ENCODE measurements at places on chromosomes 5 and 9.

GRCh38 chr9:135961811-135962695, 880 bp upstream of the UBAC1 start:
- no peak for DNase-seq

DNA sequence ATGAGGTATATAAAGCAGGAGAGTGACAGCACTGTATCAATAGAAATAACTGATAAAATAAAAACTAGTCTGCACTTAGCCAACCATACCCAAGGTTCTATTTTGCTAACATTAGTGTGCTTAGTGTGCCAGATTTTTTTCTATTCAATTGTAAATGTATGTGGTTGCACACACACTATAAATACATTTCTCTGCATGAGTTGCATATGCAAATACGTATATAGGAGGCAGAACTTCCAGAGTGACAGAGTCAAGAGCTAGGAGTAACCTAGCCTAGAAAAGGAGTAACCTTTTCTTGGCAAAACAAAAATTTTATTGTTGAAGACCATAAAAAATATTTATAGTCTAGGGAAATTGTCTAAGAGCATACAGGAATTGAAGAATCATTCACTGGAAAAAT, 461.6 kb downstream of the GABRG2 start:
- DNase-seq: no peak

DNA sequence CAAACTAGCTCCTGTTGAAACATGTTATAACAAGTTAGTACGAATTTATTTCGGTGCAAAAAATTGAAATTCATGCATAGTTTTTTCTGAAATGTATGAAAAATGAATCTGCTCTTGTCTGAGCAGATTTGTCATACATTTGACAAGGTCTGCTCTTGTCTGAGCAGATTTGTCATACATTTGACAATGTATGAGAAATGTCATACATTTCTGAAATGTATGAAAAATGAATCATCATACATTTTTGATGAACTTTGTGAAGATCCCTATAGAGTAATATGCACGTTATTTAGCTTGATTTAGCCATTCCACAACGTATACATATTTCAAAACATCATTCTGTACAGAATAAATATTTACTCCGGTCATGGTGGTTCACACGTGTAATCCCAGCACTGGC, 85.9 kb upstream of the PARP8 start:
- DNase-seq: no peak

- no peak for DNase-seq
Measured at GRCh38 chr5:18483451-18483850, 849.2 kb downstream of the TAF11L14 start.

DNA sequence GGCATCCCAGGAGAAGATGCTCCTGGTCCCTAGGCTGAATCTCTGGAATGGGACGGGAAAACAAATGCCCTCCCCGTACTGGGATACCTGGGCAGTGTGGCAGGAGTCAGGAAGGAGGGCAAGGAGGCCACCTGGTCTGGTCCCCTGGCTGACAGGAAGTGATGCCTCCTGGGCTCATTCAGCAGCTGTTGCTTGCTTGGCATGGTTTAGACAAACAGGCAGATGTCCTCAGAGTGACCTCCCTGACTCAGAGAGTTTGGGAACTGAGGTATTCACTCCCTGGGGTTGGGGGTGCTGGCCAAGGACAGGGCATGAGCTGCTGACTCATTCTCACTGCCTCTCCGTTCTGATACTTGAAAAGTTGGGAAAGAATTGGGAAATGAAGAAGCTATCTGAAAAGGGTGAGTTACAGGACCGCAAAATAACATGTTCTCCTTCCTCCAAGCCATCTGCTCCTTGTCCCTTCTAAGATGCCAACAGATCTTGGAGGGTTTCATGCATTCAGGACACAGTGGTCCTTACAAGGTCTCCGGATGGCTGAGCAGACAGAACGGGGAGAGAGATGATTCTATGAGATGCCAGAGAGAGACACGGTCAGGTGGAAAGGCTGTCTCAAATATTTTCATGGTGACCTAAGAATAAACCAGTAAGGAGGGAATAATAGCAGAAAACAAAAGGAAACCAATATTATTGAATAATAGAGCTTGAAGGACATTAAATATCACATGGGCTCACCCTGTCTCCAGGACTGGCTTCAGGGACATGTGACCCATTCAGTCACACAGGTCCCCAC, 534.5 kb downstream of the BNC2 start:
- DNase-seq: no peak

DNA sequence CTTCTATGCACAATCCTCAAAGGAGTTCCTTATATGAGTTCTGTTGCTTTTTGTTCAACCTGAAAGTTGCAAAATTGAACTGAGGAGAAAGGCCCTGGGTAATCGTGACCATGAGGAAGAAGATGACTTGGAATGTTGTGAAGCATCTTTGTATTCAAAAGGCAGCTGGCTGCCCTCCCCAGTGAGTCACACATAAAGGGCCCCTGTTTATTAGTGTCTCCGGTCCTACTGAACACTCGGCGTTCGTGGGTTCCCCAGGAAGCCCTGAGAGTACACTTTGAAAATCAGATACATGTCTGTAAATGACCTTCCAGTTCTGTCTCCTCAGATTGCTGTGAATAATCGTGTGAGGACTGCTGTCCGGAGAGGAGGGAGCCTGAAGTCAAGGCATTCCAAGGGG, 73.6 kb downstream of the C9orf153 start:
- DNase-seq: no peak
